Uterine smooth muscle cell (primary cell): ENCODE measurements at places on chromosomes 13 and 19. TPM values are rescaled to one million over a fixed set of nuclear protein-coding genes. Genes with fewer than 3 reads are reported as not detected.

The LILRA1 gene
- total RNA-seq, result not detected in 2 replicates

The IFNL1 gene
- total RNA-seq, result not detected in 2 replicates

The ZNF99 gene
- under 0.01 TPM in 1 of 2 replicates, not detected in the other for total RNA-seq

The ZNF418 gene
- 6.5 and 8.4 TPM in 2 replicates for total RNA-seq

The SUGP2 gene
- 47.0 and 47.7 TPM in 2 replicates for total RNA-seq

The LATS2 gene
- total RNA-seq, result 11.6 and 16.2 TPM in 2 replicates

The LPAR2 gene
- 0.66 and 0.87 TPM in 2 replicates for total RNA-seq

The ABCC4 gene
- total RNA-seq, result 37.1 and 41.4 TPM in 2 replicates

The PCDH20 gene
- 0.11 TPM in 1 of 2 replicates, not detected in the other for total RNA-seq

The ISYNA1 gene
- total RNA-seq, result 10.7 and 27.7 TPM in 2 replicates

The IGLON5 gene
- total RNA-seq, result not detected in 2 replicates

The NCAN gene
- total RNA-seq, result under 0.01 TPM in 1 of 2 replicates, not detected in the other

The KLK11 gene
- not detected in 2 replicates for total RNA-seq

The ZNF730 gene
- 1.4 and 1.9 TPM in 2 replicates for total RNA-seq

The TMEM238 gene
- 0.33 and 0.75 TPM in 2 replicates for total RNA-seq

The PLK5 gene
- total RNA-seq, result not detected in 2 replicates

The FUT2 gene
- 0.11 TPM in 1 of 2 replicates, not detected in the other for total RNA-seq

The FAM216B gene
- total RNA-seq, result not detected in 2 replicates

The CGB1 gene
- total RNA-seq, result not detected in 2 replicates

The FOSB gene
- 0.44 and 0.62 TPM in 2 replicates for total RNA-seq

The DMKN gene
- total RNA-seq, result 14.1 and 21.9 TPM in 2 replicates

The RAB20 gene
- total RNA-seq, result 2.4 and 3.2 TPM in 2 replicates

The PLVAP gene
- total RNA-seq, result 0.22 and 0.50 TPM in 2 replicates

The KLK14 gene
- total RNA-seq, result not detected in 2 replicates

The TNNT1 gene
- 4.1 and 4.5 TPM in 2 replicates for total RNA-seq

The RAVER1 gene
- 16.1 and 17.5 TPM in 2 replicates for total RNA-seq

The GNG7 gene
- under 0.01 and 0.37 TPM in 2 replicates for total RNA-seq

The IL4I1 gene
- total RNA-seq, result 1.2 and 1.3 TPM in 2 replicates

The SPRY2 gene
- total RNA-seq, result 20.7 and 65.8 TPM in 2 replicates

The OR7D2 gene
- under 0.01 and 0.12 TPM in 2 replicates for total RNA-seq

The DNAAF3 gene
- total RNA-seq, result 0.33 and 0.75 TPM in 2 replicates

The TMEM221 gene
- total RNA-seq, result 0.25 TPM in 1 of 2 replicates, not detected in the other

The C1QTNF9B gene
- 0.37 and 1.2 TPM in 2 replicates for total RNA-seq
